ENCODE measurements at places on chromosomes 1 and 21.

DNA sequence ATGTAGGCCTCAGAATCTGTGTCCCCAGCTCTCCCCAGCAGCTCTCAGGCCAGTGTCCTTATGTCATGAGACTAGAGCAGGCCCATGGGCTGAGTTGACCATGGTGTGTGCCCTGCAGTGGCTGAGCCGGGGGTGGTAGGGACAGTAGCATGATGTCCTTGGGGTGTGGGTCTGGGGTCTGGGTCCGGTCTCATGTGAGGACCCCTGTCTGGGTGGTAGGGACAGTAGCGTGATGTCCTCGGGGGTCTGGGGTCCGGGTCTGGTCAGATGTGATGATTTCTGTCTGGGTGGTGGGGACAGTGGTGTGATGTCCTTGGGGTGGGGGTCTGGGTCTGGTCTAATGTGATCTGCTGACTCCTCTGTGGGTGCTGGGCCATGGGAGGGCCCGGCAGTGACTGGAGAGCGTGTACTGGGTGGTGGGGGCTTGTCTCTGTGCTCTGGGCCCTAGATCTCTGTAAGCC is 64.5 kb downstream of the OBSCN start:
- DNase-seq, result no peak

DNA sequence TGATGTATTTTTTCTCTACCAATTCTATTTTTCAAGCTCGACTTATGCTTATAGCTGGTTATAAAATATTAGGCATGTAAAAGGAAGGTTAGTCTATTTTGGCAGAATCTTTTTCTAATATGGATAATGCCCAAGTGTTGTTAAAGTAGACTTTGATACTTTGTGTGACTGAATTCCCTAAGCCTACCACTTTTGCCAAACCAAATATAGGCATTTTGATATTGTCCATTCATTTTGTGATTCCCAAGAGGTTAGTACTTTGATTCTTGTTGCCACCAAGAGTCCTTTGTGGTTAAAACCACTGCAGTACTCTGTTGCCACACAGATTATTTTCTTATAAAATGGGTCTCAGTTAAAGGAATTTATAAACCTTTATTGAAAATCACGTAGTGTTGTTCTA is 4.2 kb downstream of the WDR3 start:
- DNase-seq, result no peak

DNA sequence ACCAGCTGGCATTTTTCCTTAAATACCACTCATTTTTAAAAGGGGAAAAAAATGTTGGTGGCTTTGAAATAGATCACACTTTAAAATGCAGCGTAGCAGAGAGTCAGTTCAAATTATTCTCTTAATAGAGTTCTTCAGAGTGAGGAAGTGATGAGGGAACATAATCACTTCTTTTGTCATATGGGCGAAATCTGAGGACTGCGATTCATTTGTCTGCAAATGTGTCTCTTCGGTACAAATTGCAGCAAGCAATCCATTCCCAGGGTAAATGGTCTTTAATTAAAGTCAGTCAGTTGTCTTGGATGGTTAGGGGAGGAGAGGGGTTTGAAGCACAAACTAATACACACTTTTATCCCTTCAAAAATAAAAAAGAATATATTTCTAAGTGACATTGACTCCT is 86.0 kb upstream of the SELENON start:
- DNase-seq, result no peak

DNA sequence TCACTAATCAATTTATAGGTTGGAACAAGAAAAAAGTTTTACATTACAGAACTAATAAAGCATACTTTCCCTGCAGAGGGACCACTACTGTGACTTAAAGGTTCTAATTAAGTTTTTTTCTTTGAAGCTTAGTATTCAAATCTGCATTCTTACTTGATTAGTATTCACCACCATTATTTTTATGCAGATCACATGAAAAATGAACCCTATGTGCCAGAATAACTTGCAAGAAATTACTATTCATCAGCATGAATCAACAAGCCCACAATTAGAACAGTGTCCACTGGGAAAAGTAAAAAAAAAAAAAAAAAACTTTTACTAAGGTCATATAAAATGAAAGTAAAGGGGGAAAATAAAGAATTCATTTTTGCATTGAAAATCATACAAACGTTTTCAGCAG is 90.8 kb downstream of the SMYD3 start:
- DNase-seq, result no peak

- no peak for DNase-seq
Observed at GRCh38 chr1:204831186-204831585, 39.5 kb upstream of the NFASC start.

GRCh38 chr21:44962403-44962966 is 22.7 kb downstream of the SLX9 start:
- no peak for DNase-seq

DNA sequence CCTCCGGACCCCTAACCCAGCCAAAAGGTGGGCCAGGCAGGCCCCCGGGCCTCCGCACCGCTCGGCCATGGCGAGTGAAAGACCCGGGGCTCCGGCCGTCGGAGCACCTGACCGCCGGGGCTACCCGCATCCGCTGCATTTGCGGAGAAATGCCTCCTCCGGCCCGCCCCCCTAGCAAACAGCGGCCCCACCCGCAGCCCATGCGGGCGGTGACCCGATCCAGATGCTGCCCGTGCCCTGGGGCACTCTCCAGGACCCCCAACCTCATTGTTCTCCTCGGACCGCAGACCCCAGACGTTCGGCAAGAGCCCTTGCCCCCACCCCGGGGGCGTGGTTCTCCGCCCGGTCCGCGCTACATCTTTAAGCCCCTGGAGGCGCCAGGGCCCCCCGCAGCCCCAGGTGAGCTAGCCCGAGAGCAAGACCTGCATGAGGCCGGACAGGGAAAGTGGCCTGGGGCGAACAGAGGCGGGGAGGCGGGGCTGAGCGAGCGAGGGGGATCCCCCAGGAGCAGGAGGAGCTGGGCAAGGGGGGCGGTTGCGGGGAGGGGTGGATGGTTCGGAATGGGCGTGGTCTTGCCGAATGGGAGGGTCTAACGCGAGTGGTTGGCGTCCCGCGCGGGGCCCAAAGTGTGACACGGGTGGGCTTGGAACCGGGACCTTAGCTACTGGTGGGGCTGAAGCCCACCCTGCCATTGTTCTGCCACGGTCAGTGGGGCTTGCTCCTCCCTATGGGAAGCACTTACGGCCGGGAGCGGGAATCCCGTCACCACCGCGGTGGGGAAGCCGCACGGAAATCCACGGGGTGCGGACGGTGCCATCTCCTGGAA is 6.3 kb upstream of the CRYBG2 start:
- DNase-seq, result peak; percentile 34

- DNase-seq, result no peak
Observed at GRCh38 chr1:152410599-152410998, 3.5 kb downstream of the CRNN start.

DNA sequence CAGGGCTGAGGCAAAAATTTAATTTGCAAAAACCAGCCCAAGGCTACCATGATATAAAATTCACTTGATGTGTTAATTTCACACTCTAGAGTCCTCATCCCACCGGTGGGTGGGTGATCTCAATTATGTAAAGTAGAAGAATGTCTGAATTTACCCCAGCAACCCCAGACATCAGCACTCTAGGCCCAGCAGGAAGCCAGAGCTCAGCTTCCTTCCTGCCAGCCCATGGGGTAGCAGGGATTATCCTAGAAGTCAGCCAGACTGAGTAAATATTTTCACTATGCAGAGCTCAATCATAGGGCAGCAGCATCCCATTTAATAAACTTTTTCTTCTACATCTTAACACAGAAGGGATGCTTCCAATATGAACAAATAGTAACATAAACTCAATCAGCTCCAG is 71.0 kb downstream of the SIPA1L2 start:
- DNase-seq, result no peak

DNA sequence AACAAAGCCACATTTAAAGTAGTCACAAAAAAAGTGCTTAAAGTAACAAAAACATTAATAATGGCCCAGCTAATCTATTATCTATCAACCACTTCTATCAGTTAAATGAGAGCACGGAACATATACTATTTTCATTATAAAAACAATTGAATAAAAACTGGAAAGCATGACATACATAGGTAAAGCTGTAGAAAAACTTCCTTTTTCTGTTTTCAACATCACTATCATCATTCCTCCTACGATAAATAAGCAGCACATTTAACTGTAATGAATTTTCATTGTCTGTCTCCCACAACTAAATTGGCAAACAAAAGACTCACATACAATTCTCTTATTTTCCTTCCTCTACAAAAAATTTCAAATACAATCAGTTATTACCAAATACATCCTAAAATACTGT is 96.4 kb upstream of the DPH5 start:
- DNase-seq, result no peak

DNA sequence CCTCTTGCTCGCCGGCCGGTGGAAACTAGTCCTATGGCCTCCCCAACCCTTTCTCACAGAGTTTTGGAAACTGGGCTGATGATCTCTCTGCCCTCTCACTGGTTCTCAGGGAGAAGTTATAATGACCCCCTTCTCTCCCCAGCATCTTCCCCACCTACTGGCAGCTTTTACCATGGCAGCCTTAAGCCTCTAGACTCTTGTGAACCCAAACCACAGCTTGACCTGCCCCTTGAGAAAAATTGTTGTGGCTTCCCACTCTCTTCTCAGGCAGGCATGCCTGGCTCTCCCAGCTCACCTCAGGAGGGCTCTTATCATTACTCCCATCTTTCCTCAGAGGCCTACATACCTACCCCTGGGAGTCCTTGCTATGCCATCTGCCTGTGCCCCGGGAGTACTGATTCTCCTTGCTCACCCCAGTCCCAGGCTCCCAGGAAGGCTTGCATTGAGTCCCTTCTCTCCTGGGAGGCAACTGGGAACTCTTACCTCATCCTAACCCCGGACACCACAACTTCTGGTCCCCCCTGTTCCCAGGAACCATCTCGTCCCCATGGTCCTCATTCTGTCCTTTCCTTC is 1.6 kb downstream of the NSUN4 start:
- DNase-seq, result peak; percentile 10

GRCh38 chr1:201795066-201795465 is 33.9 kb upstream of the IPO9 start:
- DNase-seq, result no peak

DNA sequence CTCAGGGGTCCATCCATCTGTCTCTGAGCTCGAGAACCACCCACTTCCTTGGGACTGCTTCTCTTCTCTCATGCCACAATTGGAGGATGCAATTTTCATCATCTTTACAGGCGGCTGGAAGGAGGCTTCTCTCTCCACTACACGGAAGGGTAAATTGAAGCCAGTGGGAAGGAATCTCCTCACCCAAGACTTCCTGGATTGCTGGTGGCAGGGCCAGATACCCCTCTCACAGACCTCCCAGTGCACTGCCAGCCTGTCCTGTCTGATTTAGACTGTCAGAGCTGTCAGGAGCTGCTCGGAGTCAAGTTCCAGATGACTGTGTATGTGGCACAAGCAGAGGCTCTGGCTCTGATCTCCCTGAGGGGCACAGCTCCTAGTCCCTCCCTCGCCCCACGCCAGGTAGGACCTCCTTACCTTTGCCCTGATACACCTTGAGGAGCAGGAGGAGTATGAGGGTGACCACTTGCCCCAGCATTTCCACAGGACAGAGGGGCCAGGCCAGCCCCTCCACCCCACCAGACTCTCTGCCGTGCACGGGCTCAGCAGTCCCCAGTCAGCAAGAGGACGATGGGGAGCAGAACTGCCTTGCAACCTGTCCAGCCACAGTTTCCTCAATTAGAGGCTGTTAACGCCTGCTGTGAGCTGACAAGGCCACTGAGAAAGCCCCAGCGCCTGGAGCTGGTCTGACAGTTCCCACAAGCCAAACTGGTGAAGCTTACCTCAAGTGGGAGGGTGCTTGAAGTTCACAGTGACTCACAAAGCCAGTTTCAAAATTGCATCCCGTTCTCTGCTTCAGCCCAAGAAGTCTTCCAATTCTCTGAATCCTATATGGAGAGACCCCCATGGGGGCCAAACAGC is at the start of gene CD244:
TSS of gene CD244 (minus strand) at position 685 of the 858 bp plus-strand sequence. CDS start at position 475, 210 bp downstream.
- peak; percentile 66 for DNase-seq

DNA sequence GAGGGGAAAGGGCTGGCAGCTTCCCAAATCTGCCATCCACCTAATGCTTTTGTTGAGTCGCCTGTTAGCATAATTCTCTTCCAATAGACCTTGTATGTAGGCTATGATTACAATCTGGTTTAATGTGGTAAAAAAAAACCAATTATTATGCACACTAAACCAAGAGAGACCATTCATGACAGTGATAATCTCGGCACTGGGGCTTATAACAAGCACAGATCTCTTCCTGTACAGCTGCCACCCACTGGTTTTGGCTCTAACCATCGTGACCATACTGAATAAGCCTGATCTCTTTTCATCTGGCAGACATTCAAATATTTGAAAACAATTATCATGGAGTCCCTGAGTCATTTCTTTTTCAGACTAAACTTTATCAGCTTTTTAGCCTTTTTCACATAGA is 12.0 kb upstream of the SYT14 start:
- no peak for DNase-seq

GRCh38 chr1:117127795-117128194 is 6.2 kb upstream of the TRIM45 start:
- no peak for DNase-seq

DNA sequence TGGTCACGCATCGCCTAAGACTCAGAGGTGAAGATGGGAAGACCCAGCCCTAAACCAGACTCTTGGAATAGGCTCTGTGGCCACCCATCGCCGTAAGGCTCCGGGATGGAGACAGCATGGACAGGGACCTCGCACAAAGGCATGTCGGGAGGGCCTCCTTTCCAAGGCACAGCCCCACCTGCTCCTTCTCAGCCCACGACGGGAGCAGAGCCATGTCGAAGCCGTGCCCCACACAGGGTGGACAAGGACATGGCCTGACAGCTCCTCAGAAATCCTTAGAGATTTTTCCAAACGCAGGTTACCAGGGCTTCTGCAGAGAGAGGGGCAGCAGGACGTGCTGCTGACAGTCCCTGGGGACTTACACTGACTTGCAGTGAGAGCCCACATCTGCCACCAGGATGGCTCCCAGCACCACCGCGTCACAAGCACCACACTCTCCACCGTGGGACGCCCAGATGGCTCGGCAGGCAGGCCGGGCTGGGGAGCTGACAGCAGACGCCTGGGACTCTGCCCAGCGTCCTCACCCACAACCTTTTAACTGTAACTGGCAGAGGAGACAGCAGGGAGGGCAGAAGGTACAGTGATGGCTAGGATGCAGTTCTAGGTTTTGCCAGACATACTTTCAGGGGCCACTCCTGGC is 12.0 kb downstream of the SSU72 start:
- no peak for DNase-seq

DNA sequence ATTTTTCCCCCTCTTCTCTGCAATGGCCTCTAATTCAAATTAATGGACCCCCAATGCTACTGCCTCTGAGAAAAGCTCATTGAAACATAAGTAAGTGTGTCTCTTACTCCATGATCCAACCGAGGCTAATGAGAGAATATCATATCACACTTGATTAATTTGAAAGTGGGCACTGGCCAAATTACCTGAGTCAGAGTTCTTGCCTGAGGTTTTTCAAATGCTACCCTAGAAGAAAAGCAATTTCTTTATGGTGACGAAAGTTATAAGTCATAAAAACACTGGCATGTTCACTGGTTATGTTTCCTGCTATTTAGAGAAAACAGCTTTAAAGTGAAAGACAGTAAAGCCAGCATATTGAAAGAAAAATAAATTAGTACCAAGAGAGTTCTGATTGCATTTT is 368.8 kb upstream of the TMPRSS15 start:
- no peak for DNase-seq

Measured in CD4-positive, alpha-beta T cell treated with Interleukin-2 at 100 ng/mL for 4 hours (primary cell).